ENCODE measurements at places on chromosomes 12 and 14. TPM values are rescaled to one million over a fixed set of nuclear protein-coding genes. Genes with fewer than 3 reads are reported as not detected.

The RACGAP1 gene
- 103 TPM for total RNA-seq

The TSPAN8 gene
- not detected for total RNA-seq

GRCh38 chr12:64061868-64062375 is 160.2 kb downstream of the KICS2 start:
- H3K4me1 ChIP-seq = peaks cover 51% of the 10 kb centered on the region
- DNase-seq = no peak
- peak overlapping the region; percentile 53 for H3K27ac ChIP-seq
- H3K36me3 ChIP-seq = peaks cover 42% of the 10 kb centered on the region
- no peak overlapping the region for H3K4me3 ChIP-seq
- no peaks in the 10 kb centered on the region for H3K27me3 ChIP-seq

GRCh38 chr14:104420990-104421389 is 158.6 kb upstream of the C14orf180 start:
- no peaks in the 10 kb centered on the region for H3K36me3 ChIP-seq
- no peak for DNase-seq
- no peak overlapping the region for H3K4me3 ChIP-seq
- H3K4me1 ChIP-seq = no peaks in the 10 kb centered on the region
- H3K27ac ChIP-seq = no peak overlapping the region
- no peaks in the 10 kb centered on the region for H3K27me3 ChIP-seq

DNA sequence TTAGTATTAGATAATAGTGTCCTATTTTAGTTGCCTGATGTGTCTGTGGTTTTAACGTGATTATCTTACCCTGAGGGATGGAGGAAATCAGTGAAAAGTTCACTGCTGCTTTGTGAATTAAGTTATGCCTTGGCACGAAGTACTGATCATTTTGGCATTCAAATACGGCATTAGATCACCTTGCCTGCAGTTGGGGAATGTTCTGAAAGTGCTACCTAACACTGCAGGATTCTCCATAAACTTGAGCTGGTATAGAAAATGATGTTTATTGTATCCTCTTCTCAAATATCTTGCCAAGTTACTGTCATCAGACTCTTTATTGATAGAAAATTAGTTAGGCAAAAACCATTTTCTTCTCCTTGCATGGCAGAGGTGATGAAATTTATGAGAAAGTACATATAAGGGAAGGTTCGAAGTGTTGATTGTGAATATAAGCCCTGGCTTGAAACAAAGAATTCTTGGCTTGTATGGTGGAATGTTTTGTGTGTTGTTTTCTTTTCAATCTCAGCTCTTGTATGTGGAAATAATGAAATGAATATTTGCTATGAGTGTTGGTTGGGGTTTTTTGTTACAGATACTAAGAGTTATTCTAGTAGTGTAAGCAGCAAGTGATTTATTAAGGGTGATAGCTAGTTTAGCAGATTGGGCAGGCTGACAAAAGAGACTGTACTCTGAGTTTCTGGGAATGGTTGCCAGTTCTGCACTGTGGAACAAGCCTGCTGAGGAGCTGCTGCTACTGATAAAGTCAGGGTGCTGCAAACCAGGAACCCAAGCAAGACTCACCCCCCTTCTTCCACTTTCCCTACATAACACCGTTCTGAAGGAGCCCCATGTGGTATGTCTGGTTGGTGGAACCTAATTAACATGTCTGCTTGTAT is 448.3 kb downstream of the PCNX1 start:
- DNase-seq = peak; percentile 43
- H3K4me1 ChIP-seq = peaks cover 65% of the 10 kb centered on the region
- H3K27ac ChIP-seq = peak overlapping the region; percentile 40
- peak overlapping the region; percentile 42 for H3K4me3 ChIP-seq
- no peaks in the 10 kb centered on the region for H3K27me3 ChIP-seq

DNA sequence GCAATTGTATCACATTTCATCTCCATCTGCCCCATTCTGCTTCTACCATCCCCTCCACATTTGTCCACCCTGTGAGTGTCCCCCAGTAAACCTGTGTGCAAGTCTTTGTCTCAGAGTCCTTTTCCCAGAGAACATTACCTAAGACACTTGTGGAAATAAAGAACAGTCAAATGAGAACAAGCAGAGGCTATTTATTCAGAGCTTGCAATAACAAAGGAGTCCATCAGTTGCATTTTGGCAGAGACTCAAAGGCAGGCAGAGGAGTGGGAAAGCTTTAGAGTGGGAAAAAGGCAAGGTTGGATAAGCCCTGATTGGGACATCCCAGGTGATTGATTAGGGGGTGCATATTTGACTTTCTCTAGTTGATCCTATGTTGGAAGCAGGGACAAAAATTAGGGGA is 18.2 kb upstream of the PPFIBP1 start:
- no peak overlapping the region for H3K4me3 ChIP-seq
- H3K27ac ChIP-seq = no peak overlapping the region
- H3K36me3 ChIP-seq = no peaks in the 10 kb centered on the region
- H3K4me1 ChIP-seq = peaks cover 19% of the 10 kb centered on the region
